CD8-positive, alpha-beta memory T cell (primary cell): ENCODE measurements at places on chromosomes 2 and 18. TPM values are rescaled to one million over a fixed set of nuclear protein-coding genes. Genes with fewer than 3 reads are reported as not detected.

SLC9A2 gene
- not detected for total RNA-seq

HOXD1 gene
- total RNA-seq = not detected

ADGRF3 gene
- 2.6 TPM for total RNA-seq

TMEM198 gene
- 5.2 TPM for total RNA-seq

PLB1 gene
- total RNA-seq = 0.39 TPM

M1AP gene
- not detected for total RNA-seq
